Neuronal stem cell (in vitro differentiated cells): ENCODE measurements at places on chromosomes 3 and 15.

GRCh38 chr3:81580355-81580754, 181.1 kb downstream of the GBE1 start:
- peak; percentile 71 for DNase-seq

- no peak for DNase-seq
Observed at GRCh38 chr15:70114221-70114620, 16.5 kb upstream of the TLE3 start.

GRCh38 chr3:171184372-171184771, 157.9 kb upstream of the SLC2A2 start:
- no peak for DNase-seq

DNA sequence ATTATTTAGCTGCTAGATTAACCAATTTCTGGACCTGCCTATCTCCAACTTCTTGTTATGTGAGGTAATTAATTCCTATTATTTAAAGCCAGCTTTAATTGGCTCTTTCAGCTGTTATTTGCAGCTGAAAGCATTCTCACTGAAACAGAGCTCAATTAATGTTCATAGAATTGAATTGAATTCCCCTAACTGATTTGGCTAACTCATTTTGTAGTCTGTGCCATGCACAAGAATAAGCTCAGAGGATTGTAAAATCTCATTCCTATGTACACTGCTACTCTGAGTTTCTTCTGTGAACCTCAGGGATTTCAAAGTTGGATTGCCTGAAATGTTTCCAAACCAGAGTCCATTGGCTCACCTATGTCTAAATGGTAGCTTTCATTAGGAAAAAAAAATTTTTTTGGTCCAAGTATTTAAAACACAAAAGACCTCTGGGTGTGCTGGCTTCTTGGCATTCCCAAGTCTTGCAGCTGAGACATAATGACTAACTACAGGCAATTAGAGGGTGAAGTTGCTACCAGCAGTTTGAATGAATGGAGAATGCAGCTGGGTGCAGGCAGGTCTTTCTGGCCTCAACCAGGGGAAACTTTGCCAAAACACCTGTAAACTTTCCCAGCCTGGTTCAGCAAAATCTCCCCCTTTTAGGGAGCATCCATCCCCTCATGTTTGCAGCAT, 134.3 kb downstream of the EDEM1 start:
- no peak for DNase-seq

- no peak for DNase-seq
Observed at GRCh38 chr15:63054281-63054683, 11.7 kb downstream of the TPM1 start.

GRCh38 chr3:171874251-171874681, 31.1 kb downstream of the TMEM212 start:
- DNase-seq: no peak

- DNase-seq: no peak
Observed at GRCh38 chr15:67784090-67784781, 41.1 kb upstream of the SKOR1 start.
